ENCODE measurements at places on chromosomes 3 and 15.

GRCh38 chr3:30832961-30833575 lies 61.4 kb downstream of the GADL1 start:
- DNase-seq, result no peak

DNA sequence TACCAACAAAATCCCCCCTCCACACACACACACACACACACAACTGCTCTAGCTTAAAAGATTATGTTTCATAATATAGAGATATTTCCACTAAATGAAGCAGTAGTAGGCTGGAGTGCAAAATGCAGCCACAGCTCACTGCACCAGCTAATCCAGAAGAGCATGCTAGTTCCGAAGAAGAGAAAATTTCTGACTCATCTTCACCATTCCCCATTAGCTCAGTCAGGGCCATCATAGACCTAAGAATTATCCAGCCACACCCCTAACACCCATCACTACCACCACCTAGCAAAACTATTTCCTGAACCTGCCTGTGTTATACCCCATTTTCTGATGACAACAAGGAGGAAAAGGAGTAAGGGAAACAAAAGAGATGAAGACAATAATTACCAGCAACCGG lies 67.1 kb upstream of the UBE2E2 start:
- DNase-seq, result no peak

- no peak for DNase-seq
Measured at GRCh38 chr3:73419942-73420341, 204.8 kb downstream of the PDZRN3 start.

GRCh38 chr3:131735544-131735943 lies 232.8 kb upstream of the MRPL3 start:
- no peak for DNase-seq

DNA sequence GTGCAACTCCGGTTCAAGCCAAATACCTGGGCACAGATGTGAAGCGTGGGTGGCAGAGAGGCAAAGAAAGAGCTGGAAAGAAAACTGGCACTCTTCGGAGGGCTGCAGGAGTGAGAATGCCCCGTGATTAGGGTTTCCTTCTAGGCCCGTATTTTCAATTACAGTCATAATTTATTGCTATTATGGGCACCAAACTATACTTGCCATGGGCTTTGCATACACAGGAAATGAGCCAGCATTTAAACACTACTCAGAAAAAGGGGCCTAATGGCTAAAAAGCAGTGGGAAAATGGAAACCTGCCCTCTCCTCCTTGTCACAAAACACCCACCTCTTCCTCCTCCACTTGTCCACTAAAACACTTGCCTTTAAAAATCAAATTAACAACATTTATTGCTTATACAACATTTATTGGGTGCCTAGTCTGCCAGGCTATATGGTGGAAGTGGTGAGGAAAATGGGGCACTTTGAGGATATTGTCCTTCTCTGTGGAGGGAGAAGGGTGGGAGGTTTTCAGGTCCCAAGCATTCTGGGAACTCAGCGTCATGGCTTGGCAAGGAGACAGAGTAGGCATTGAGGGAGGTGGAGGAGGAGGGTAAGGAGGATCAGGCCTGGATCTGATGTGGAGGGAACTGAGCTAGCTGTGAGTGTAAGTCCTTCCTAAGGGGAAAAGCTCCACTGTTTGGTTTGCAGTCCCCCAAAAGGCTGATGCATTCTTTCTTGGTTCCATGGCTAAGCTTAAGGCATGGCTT lies 160.9 kb downstream of the SLCO3A1 start:
- no peak for DNase-seq

- no peak for DNase-seq
Measured at GRCh38 chr3:170813266-170813665, 56.7 kb downstream of the RPL22L1 start.

DNA sequence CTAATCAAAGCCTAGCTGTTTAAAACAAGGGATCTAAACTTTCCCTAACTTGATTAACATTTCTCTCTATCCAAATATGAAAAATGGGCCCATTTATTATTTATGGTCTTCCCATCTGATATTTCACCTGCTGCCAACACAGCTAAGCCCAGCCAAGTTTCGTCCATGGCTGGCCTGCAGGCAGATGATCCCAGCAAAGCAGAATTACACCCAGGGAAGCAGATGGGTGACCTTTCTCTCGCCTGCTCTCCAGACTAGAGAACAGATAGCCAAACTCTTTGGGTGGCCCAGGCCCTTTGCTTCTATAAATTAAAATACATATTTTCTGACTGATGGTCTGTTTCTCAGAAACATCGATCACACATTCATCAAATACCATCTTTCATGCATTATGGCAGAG lies 1038.8 kb downstream of the AGBL1 start:
- DNase-seq, result no peak

DNA sequence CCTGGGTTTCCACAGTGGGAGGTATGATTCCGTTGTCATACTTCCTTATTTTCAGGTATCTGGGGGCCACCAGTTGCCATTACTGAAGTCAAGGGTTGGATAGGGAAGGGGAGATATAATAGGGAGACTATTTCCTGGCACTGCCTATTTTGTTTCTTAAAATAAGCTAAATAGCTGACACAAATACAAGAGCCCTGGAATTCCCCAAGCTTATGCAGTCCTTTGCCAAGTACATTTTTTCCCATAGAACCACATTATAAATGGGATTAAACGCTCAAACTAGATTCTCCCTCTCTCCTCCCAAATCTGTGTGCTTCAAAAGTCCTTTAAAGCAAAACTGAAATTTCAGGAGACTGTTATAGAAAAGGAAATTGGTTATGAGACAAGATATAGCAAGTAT lies 68.7 kb downstream of the AP4E1 start:
- DNase-seq, result no peak

DNA sequence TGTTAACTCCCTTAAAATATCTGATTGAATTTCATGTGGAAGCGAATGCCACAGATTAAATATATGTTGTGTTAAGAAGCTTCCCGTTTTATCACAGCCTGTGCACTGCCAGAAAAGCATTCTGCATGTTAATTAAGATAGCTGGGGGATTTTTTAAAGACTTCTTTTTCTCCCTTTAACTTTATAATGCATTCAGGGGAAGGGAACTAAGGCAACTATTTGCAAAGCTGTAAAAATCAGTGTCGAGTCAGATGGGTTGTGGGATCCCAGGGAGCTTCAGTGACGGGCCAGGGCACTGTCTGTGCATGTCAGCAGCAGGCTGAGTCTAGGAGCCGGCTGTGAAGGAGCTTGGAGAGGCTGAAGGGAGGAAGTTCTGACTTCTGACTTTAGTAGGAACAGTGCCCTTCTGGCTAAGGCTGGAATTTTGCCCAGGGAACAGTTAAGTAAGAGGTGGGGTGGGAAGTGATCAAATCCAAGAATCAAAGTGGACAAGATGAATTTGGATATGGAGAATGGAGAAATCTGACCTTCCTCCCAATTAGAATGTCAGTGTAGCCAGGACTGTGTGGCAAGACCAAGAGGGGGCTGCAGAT lies 77.7 kb downstream of the ABHD5 start:
- DNase-seq, result no peak

DNA sequence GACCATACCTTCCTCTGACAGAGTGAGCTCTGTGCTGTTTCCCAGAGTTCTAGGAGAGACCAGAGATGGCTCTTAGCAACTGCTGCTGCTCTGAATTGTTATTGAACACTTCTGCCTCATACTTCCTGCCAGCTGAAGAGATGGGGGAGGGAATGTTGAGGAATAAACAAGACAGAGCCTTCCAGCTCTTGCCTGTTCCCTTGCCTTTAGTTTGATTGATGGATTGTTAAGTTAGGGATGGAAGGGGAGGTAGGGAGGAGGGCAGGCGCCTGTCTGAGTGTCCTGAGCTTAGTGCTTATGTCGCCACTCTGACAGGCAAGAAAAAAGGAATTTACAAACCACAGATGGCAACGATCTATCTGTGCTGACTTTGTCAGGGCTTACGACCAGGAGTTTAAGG lies 42.8 kb downstream of the ZNF609 start:
- no peak for DNase-seq

GRCh38 chr3:64088408-64089205 lies 65.3 kb upstream of the PSMD6 start:
- no peak for DNase-seq

DNA sequence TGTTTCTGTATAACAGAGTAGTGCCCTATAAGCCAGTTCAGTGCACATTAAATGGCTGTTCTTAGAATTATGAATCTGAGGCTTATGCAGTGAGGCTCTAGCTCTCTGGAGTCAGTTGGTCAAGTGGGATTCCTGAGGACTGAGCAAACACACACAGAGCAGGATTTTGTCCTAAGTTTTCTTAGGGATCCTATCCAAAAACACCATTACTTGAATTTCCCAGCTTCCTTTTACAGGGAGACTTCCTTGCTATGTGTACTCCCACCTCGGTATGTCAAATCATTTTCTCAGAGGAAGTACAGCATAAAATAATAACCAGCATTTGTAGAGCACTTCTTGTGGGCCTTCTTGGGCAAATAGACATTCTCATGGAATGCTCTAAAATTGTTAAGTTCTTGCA lies 63.1 kb upstream of the GOLGA6B start:
- DNase-seq, result no peak

DNA sequence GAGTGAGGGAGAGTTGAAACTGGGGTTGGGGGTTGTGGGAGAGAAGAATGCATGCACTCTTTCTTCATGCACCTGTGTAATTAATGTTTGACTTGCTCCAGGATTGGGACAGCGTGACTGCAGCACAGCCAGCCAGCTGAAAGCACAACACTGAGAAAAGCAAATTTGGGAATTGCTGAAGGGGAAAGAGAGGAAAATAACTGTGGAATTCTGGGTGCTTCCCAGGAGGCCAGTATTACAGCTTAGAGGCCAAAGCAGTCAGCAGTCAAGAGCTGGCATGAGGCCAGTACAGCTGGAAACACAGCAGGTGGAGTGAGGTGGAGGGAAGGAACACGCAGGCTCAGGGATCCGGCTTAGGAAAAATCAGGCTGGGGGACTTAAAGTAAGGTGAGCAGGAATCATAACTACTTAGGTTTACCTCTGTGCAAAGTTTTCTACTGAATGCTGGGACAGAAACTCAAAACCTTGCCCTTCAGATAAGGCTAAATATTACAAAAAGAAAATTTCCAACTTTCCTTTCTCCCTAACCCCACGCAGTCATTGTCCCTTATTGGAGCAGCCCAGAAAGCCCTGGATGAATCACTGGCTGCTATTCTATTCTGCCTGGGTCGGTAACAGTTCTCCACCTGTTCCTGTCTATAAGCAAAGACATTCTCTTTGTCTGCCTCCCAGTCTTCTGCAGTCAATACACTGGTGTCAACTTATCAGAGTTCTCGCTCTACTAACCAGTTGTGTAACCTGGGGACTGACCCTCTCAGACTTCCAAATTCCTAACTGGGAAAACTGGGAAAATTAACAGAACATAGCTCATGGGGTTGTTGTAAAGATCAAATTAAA lies 167.2 kb downstream of the MAGI1 start:
- DNase-seq, result no peak

GRCh38 chr3:57309769-57310360 lies 17.4 kb upstream of the ASB14 start:
- no peak for DNase-seq

GRCh38 chr3:111070772-111071256 lies 802 bp upstream of the NECTIN3 start:
- peak; percentile 32 for DNase-seq

DNA sequence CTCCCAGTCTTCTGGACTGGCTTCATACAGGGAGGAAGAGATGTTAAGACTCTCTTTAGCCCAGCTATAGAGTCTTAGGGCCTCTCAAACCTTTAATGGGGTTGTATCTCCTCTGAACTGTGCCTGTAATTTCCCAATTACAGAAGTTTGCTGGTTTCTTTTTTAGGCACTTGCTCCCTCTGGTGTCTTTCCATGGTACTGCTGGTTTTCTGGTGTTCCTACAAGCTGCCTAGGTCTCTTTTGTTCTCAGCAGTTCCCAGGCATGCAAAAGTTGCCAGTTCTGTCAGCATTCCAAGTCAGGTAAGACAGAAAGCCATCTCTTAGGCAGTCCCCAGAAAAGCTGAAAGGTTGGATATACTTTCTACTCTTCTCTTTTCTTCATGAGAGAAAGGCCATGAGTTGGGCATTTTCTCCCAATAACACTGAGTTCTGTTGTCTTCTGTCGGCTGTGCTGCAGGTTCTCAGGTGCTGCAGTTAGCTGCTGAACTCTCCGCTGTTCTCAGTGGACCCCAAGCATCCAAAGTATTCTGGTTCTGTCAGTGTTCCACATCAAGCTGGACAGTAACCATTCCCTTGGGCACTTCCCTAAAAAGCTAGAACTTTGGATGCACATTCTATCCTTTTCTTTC lies 54.4 kb upstream of the EHHADH start:
- peak; percentile 53 for DNase-seq

DNA sequence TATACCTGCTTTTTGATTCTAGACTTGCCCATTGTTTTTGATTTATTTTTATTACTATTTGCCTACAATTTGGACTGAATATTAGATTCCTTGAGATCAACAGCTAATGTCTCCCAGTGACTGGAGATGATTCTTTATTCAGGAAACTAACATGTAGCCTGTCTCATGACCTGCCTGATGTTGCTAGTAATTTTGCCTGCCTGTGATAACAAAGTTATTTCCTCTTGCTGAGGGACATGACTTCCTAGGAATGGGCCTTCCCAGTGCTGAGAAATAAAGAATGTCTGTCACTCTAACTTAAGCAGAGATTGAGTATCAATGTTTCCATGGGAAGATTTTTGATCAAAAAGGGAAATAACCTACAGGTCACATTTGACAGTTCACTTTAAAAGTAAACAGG lies 13.4 kb upstream of the NPHP3 start:
- no peak for DNase-seq
